Cardiac fibroblast (primary cell): ENCODE measurements at places on chromosomes 1 and 21.

DNA sequence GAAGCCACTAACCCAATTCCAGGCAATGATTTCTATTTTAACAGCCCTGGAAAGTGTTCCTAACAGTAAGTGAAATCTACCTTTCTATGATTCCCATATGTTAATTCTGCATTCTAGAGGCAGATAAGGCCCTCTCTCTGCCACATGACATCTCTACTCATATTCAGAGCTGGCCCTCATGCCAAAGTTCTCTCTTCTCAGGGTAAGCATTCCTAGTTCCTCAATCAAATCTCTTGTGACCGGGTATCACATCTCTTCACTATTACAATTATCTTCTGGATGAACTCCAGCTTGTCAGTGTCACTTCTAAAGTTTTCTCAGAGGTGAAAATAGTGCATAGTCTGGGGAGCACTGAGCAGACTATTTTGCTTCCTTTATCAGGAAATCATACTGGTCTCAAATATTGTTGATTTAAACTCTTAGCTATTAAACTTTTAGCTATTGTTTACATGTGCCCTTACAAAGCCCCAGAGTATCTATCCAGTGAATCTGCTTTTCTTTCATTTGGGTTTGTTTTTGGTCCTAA, 66.4 kb upstream of the TNFSF18 start:
- DNase-seq: no peak

DNA sequence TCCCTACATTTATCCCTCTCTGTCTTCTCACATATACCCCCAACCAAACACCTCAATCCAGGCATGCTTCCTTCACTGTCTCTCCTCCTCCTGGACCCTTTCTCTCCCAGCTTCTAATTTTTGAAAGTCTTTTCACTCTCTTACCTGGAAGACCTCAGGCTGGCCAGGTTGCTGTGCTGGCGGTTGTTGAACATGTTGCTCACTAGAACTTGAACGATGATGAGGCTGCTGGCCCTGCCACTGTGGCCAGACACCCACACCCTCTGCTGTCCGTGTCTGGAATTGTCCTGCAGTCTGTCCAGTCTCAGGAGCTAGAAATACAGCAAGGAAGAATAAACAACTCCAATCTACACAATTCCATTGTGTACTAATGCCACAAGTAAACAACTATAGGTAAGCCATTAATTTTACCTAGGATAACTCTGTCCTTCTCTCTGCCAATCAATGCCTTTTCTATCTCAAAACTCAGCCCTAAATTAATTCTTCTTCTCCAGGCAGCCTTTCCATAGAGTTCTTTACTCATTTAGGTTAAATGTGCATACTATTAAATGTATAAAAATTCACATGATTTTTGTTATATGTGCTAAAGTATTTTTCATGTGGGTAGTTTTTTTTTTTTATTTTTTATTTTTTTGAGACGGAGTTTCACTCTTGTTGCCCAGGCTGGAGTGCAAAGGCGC, 5.1 kb upstream of the CTSK start:
- peak; percentile 79 for DNase-seq

- DNase-seq: no peak
Measured at GRCh38 chr1:173555651-173556305, 47.1 kb downstream of the SLC9C2 start.

GRCh38 chr1:205451202-205451601, 4.6 kb downstream of the BLACAT1 start:
- no peak for DNase-seq

DNA sequence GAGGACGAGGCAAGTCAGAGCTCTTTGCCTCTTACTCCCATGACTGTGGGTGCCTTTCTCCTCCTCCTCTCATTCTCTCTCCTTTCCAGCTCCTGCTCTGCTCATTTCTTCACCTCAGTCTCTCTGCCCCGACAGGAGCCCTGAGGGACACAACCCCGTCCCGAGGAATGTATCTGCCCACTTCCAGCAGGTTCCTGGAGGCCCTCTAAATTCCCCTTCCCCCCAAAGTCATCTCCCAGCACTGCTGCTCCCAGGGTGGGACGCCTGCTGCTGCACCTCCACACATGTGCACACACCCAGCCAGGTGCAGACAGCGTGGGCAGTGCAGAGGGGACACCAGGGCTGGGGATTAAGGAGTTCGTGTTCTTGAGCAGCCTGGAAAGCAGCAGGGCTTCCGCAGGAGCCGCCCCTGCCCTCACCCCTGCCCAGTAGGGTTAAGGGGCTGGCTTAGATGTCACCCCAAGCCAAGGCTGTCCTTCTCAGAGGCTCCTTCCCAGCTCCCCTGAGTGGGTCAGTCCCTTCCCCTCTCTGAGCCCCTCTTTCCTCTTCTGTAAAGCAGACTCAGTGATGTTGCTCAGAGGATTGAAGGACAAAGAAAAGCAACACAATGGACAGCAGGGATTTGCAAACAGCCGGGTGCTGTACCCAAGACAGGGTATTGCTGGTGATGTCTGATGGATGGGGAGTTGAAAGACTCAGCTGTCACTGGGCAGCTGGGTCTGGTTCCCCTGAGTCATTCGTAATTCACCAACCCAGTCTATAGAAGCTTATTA, 346.0 kb downstream of the MATN1 start:
- DNase-seq: no peak

DNA sequence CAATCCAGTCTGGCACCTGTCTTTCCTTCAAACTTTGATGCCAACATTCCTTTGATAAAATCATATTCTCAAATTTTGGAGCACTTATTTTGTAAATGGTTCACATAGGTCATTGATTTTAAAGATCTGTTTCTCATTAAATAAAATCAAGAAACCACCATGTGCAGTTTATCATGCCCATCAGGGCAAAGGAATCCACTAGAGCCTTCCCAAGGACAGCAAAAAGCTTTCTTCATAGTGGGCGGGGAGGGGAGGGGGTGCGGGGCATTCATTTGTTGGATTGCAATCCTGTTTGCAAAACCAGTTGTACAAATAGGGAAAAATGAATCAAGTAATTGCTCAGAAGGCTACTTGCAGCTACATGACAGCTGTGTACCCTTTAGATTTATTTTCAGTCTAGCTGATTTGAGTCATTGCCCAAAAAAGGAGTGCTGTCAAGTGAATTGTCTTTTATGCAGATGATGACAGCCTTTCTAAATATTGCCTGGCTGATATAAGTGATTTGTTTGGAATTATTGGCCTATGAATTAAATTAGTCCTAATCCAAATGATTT, 23.0 kb downstream of the LRRC8B start:
- peak; percentile 70 for DNase-seq

- DNase-seq: peak; percentile 75
Measured at GRCh38 chr1:111234866-111235265, 7.4 kb downstream of the CHI3L2 start.

DNA sequence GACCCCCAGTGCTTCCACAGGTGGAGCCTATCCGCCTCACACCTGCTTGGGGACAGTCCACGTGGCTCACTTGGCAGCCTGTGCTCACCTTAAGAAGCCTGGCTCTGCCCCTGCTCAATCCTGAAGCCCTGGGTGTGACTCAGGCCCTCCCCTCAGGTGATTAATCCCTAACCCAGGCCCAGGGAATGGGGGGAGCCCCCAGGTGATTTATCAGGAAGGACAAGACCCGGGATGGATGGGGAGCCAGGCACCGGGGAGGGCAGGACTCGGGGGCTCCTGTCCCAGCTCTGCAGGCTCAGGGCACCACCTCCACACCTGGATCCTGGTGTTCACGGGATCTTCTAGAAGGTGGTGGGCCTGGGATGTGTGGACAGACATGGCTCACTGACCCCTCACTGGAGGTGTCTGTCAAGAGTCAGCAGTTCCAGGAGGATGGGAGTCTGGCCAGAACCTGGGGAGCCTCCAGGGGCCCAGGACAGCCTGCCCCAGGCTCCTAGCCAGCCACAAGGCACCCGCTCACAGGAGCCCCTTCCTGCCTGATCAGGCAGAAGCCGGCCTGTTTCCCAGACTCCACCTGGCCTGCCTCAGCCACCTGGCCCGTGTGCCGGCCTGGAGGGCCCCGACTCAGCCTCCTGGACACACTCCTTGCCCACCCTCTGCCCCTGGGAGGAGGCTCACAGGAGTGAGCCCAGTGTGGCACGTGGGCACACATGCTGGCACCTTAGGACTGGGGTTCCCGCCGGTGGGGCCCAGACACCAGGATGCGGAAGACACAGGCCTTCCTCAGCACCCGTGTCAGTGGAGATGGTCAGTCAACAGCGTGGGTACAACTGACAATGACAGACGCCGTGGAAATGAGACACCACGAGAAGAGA, 38.6 kb upstream of the COL6A1 start:
- DNase-seq: no peak

DNA sequence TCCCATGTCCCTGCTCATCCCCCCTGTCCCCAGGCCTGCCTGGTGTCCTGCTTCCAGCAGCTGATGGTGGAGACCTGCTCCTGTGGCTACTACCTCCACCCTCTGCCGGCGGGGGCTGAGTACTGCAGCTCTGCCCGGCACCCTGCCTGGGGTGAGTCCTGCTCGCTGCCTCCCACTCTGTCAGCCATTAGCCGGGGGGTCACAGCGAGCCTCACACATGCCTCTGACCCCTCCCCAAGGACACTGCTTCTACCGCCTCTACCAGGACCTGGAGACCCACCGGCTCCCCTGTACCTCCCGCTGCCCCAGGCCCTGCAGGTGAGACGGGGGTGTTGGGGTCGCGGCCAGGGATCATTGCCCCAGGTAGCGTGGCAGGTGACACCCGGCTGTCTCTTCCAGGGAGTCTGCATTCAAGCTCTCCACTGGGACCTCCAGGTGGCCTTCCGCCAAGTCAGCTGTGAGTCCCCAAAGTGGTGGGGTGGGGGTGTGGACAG, 10.0 kb downstream of the SCNN1D start:
- DNase-seq: no peak

DNA sequence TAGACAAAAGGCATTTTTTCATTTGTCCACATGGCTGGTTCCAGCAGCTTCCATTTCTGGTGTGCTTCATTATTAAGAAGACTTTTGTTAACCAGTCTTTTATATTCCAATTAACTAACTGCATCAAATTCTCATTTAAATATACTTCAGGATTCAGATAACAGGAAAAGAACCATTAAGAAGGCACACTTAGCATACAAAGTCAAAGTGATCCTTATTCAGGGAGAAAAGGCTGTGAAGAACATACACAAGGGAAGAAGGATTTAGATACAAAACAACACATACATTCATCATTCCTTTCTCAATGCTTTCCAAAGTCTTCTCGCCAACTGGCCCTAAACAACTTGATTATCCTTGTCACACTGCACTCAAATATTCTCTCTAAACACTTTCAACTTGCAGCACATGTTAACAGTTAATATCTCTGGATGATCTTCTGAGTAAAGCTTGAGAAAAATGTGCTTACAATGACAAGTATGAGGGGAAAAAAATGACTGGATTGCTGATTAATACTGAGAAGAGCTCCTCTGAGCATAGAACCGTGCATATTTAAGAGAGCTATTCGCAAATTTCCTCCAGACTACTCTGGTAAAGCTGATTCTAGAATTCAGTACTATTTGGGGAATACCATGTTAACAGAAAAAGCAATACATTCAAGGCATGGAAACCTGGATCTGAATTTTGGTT, 225.2 kb upstream of the TNR start:
- peak; percentile 39 for DNase-seq

GRCh38 chr1:162297208-162297607, 79.4 kb downstream of the SPATA46 start:
- no peak for DNase-seq

- peak; percentile 7 for DNase-seq
Measured at GRCh38 chr1:33654267-33654834, 181.9 kb downstream of the ZSCAN20 start.

- DNase-seq: no peak
Measured at GRCh38 chr1:91546876-91547275, 46.2 kb downstream of the CDC7 start.

- no peak for DNase-seq
Measured at GRCh38 chr1:227748496-227749182, 13.4 kb downstream of the SNAP47 start.

GRCh38 chr21:28084951-28085350, 907.7 kb downstream of the LTN1 start:
- DNase-seq: no peak

GRCh38 chr21:25717491-25718147, 17.1 kb downstream of the ATP5PF start:
- DNase-seq: peak; percentile 59

DNA sequence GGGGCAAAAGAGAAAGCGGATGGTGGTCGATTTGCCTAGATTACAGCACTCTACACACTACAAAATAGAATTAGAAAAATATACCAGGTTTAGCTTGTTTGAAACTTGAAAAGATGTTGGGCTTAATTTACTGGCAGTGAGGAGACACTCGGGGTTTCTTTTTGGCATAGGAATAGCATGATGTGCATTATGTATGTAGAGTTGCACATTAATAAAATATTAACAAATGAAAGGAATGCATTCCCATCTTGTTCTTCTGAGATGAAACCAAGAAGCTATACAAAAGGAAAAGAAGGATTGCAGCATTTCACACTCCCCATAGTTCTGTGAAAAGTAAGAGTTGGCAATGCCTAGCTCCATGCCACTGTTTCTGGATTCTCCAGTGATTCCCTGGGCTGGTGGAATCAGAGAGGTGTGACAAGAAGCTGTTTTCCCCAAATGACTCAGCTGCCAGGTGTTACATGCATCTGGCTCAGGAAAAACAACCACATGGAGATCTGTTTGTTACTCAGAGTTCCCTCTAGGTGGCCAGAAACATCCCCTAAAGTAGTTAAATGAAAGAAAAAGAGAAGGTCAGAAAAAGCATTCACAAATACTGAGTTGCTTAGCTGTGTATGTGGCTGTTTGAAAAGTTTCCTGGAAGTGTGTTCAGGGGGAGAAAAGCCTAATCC, 115.6 kb downstream of the UCK2 start:
- peak; percentile 11 for DNase-seq

- peak; percentile 43 for DNase-seq
Measured at GRCh38 chr1:18948048-18948912, 8.2 kb downstream of the IFFO2 start.

DNA sequence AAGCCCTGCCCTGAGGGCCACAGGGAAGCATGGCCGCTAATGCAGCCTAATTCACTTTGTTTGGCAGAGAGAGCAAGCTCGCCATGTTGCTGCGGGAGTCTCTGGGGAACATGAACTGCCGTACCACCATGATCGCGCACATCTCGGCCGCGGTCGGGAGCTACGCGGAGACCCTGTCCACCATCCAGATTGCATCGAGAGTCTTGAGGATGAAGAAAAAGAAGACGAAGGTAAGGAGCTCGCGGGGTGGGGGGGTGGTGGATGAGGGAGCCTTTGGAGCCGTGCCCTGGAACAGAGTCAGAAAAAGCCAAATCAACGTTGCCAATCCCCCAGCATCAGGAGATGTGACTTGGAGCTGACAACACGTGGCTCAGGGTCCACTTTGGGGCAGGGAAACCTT, 529.4 kb downstream of the KIF26B start:
- DNase-seq: no peak
